SJCRH30 (cell line): ENCODE measurements at places on chromosomes 2 and 18.

GRCh38 chr2:127400533-127400896 lies 12.7 kb upstream of the MAP3K2 start:
- no peak for DNase-seq

DNA sequence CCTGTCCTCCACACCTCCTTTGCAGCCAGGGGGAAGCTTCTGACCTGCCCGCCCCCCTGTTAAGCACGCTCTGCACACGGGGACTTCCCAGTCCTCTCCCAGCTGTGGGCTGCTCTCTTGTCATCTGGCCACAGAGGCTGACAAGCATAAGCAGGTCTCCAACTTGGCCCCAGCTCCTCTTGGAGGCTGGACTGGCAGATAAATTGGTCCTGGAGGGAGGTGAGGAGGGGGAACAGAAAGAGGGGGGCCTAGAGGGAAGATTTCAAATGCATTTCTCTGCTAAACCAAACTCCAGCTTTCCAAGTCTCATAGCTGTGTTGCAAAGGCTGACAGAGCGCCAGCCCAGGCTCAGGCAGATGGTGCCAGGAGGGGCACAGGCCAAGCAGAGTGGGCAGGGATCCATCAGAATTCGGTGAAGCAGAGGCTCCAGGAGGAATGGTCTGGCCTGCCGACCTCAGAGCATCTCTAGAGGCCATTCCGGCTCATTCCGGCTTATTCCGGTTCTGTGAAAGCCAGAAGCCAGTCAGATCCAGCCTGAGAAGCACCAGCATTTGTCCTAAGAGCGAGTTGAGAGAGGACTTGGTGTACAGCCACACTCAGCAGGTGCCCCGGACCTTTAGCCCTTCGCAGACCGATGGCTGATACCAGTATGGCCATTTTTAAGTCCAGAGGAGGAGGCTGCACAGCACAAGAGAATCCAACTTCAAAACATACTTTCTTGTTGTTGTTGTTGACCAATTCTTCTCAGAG lies 508.9 kb upstream of the MYT1L start:
- DNase-seq: no peak

DNA sequence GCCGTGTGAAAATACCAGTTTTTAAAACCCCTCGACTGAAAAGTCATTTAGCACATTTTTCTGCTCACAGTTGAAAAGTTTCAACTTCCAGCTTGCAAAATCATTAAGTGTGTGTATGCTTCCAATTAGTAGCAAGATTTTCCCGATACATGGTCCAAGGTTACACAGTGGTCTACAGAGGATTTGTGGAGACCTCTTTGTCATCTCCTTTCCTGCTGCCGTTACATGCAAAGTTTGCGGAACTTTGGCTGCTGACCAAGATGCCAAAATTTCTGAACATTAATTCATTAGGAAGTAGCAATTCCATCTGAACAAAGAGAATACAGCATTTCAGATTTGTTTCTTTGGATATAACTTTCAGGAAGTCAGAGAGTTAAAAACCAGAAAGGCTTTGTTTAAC lies 474.6 kb downstream of the PLCL1 start:
- no peak for DNase-seq

- DNase-seq: peak; percentile 80
Observed at GRCh38 chr2:225761396-225761795, 361.9 kb downstream of the NYAP2 start.

DNA sequence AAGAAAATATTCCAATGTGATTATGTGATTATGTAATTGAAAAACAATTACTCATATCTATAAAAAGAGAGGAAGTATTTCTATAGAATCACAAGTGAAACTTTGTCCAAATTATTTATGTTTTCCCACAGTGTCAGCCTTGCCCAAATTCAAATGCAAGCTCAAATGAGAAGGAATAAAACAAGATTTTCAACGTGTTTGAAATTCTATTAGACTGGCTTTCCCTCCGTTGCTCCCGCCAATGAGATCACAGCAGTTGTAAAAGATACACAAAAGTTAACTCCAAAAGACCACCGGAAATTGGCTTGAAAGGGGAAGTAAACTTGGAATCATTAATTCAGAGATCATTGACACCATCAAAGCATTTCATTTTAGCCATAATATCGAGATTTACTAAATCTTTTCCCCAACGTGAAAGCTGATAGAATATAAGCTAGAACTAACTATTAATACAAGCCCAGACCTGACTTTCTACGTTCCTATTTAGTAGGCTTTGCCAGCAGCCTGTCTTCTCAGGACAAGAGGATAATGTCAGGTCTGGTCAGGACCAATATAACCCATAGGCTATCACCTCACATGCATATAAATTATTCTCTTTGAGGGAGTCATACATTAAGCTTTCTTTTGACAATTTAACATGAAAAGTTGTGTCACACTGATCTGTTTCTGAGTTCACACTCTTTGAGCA lies 222.6 kb upstream of the CHAC2 start:
- no peak for DNase-seq

DNA sequence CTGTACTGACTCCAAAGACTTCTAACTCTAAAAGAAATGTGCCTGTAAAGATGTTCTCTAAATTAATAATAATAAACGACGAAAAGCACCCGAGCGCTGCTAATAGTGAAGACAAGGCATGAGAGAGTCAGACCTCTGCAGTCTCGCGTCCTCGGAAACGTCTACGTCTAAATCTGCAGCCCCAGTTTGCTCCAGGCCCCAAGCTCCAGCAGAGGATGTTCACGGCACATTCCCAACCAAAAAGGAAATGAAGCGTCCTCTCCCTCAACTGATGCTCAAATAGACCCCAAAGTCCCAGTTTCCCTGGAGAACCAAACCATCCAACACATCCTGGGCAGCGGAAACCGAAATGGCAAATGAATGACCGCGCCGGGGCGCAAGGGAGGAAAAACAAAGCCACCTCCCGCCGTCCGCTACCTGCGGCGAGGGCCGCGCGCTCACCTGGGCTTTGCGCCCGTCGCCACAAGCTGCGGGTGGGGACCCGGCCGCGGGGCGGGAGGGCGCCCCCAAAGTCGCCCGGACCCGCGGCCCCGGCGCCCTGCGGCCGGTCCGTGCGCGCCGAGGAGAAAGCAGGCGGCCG lies 47.1 kb upstream of the CCDC150 start:
- DNase-seq: peak; percentile 66

GRCh38 chr2:20803226-20803682 lies 19.6 kb downstream of the LDAH start:
- DNase-seq: no peak
